ENCODE measurements at places on chromosomes 12 and 14.

GRCh38 chr12:67709367-67709954 is 60.9 kb downstream of the DYRK2 start:
- no peak for DNase-seq

DNA sequence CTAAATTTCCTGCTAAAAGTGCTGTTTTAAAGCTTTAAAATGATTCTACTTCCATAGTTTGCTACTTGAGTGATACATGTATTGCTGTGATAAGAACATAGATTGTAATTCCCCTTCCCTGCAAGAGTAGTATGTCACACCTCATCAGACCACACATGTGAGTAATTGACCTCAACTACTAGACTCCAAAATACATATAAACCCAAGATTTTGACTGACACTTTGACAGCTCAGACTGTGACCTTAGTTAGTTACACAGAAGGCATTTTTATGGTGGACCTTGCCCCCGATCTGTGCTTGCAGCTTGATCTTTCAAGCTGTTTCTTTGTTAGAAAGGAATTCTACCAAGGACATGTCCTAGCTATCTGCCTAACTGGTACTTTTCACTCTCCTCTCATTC is 18.6 kb downstream of the APOBEC1 start:
- no peak for DNase-seq

GRCh38 chr14:54148251-54148650 is 191.6 kb upstream of the BMP4 start:
- DNase-seq: no peak

GRCh38 chr12:18158774-18159557 is 69.0 kb upstream of the RERGL start:
- DNase-seq: no peak

DNA sequence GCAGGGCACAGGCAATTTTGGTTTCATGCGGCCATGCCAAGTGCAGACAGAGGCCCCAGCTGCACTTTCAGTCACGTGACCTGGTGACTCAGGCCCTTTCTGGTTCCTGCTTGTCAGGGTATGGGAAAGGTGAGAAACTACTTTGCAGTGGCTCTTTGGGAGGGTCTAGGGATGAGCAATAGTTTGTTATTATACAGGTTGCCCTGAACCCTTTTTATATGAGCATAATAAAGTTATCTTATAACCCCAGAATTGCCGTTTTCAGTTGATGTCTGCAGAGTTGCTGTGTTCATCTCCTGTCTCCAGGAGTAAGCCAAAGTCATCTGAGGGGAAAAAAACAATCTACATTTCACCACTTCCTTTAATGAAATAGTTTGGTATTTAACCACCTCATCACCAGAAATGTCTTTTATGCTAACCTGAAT is 30.9 kb upstream of the EMP1 start:
- no peak for DNase-seq

DNA sequence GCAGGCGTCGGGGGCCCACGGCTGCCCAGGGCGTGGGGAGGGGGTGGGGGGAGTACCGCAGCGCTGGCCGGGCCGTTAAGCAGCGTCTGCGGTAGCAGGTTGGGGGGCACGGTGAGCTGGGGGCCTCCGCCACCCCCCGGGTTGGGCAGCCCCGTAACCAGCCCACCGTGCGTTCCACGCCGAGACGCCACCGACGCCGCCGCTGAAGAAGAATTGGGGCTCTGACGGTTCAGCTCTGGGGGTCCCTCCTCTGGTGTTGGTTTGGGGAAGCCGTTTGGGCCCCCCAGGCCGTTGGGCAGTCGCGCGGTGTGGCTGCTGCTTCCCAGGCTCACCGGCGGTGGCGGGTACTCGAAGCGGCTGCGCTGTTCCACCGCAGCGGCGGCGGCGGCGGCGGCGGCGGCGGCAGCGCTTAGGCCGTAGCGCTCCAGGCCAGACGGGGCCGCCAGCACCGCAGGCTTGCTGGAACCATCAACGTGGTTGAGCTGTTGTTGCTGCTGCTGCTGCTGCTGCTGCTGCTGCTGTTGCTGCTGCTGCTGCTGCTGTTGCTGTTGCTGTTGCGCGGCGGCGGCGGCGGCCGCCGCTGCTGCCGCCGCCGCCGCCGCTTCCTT is 1.5 kb downstream of the IRF2BPL start:
- no peak for DNase-seq

- peak; percentile 21 for DNase-seq
Measured at GRCh38 chr12:115074617-115075016, 390.6 kb upstream of the TBX3 start.

DNA sequence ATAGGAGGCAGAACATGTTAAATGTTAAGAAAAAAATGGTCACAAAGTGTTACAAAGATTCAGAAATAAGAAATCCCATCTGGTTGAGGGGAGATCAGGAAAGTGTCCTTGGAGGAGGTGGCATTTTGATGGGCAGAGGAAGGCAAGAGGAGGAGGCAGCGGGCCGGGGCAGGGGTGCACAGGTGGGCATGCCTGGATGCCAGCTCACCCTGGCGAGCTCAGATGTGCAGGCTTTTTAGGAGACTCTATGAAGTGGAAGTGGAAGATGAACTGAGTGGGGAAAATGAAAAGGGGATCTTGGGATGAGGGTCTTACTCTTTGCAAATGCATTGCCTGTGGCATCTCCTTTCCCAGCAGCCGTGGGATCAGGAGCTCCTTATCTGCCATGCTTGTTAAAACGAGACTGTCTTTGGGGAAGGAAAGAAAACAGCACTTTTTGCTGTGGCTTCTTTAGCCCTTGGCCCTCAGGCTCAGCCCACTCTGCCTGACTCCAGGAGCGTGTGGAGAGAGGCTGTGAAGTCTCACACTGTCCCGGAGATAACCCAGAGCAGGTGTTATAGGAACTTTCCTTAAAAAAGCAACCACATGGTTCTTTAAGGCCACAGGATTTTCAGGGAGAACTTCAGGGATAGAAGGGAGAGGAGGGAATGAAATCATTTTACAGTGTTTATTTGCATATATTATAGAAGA is 62.6 kb downstream of the ELK3 start:
- DNase-seq: no peak

GRCh38 chr14:35220920-35221319 is 71.3 kb upstream of the PSMA6 start:
- DNase-seq: no peak

DNA sequence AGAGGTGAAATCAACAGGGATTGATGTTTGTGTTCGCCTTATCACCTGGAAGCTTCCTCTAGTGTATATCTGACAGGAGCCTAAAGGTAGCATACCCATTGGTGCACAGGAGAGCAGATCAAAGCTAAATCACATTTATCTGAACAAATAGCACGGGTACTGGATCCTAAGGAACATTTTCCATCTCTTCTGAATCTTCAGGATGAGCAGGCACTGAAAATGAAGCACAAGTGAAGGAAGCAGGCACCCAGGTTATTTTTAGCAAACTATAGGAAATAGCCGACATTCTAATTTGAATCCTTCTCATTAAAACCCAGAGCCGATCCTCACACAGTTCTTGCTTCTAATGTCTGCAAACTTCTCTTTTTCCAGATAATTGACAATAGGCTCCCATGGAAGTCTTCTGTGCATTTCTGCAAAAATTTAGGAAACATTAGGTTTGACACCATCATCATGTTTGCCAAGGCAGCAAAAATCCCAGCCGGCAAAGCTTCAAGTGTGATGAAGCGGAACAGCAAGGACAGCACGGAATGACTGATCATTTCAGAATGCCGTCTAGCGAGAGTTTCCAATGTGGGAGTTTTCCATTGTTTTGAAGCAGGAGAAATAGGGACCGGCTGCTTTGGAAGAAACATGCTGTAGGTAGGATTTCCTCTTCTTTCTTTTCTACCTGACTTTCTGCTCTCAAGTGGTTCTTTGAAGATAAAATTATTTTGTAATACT is 24.3 kb upstream of the RGS6 start:
- no peak for DNase-seq

- no peak for DNase-seq
Measured at GRCh38 chr12:12447837-12448236, 91.0 kb downstream of the BORCS5 start.

GRCh38 chr12:51844854-51845253 is 3.7 kb downstream of the FIGNL2 start:
- no peak for DNase-seq

DNA sequence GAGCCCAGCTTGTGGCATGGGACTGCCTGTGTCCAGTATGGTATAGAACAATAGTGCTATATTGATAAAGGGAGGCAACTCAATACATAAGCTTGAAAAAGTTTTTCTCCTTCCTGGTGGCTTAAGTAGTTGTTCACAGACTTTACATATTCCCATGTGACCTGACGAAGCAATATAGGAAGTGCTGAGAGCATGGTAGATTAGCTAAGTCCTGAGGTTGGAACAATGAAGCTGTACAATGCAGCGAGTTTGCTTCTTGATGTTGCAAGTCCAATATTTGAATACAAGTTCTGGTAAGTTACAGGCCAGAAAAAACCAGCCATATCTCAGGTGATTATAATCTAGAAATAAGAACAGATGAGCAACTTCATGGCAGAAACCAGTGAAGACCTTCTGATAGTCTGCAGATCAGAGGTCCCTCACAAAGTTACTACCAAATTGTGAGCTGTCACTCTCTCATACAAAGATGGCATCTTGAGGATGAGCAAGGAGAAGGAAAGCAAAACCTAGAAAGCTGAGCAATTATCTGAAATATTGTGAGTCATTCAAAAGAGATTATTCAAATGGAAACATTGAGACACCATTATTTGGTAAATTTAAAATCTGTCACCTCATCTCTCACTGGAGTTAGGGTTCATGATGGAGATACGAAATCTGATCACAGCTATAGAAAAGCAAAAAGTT is 72.9 kb upstream of the BTG1 start:
- DNase-seq: no peak

DNA sequence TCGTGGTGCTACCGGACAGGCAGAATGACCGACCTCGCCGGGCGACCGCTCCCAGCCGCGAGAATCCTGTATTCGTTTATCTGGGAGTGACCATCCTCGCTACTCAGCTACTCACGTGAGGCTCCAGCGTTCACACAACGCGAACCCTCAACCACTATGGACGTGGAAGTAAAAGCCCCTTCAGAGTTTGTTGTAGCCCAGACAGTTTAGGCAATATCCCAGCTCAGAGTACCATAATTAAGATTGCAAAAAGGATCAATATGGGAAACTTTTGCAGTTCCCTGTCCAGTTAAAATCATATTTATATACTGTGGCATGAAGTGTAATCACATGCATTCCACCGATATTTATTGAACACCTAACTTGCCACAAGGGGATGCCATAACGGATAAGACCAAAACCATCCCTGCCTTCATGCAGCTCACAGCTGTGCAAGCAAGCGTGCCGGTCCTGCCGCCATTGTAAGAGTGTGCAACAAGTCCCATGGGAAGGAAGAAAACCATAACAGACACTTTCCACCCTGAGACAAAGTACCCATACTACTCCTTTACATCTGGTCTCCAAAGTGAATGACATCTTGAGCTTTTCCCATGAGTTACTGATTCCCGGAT is 938 bp upstream of the MAX start:
- DNase-seq: no peak

DNA sequence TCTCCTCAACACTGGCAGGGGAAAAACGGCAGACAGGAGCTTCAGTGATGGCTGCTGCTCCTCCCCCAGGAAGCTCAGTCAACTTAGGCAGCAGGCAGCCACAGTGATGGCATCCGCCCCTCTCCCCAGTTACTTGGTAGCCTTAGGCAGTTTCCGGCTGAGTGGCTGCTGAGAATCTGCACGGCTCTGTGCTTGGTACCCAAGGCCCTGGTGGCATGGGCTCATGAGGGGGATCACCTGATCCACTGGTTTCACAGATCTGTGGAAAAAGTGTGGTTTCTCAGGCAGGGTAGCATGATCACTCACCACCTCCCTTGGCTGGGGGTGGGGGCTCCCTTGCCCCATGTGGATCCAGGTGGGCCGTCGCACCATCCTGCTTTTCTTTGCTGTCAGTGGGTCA is 244.6 kb upstream of the MDGA2 start:
- DNase-seq: no peak

- peak; percentile 42 for DNase-seq
Measured at GRCh38 chr12:51531978-51532497, 59.0 kb upstream of the SCN8A start.

DNA sequence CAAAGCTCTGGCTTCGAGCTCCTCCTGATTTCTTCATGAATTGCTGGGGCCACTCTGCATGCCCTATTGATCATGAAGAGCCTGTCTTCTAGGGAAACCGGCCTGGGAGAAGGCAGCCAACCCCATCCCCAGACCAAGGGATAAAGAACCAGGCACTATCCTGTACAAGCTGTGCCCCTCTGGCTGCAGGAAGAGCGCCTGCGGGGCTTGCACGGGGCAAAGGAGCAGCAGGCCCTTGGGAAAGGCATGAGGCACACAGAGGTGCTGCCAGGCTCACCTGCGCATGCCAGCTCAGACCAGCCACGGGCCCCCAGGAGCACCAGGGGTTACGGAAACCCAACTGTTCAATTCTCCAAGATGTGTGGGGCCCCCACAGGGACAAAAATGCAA is 2.1 kb downstream of the ITPK1 start:
- no peak for DNase-seq

GRCh38 chr12:3228552-3228951 is 151.4 kb downstream of the TSPAN9 start:
- no peak for DNase-seq

DNA sequence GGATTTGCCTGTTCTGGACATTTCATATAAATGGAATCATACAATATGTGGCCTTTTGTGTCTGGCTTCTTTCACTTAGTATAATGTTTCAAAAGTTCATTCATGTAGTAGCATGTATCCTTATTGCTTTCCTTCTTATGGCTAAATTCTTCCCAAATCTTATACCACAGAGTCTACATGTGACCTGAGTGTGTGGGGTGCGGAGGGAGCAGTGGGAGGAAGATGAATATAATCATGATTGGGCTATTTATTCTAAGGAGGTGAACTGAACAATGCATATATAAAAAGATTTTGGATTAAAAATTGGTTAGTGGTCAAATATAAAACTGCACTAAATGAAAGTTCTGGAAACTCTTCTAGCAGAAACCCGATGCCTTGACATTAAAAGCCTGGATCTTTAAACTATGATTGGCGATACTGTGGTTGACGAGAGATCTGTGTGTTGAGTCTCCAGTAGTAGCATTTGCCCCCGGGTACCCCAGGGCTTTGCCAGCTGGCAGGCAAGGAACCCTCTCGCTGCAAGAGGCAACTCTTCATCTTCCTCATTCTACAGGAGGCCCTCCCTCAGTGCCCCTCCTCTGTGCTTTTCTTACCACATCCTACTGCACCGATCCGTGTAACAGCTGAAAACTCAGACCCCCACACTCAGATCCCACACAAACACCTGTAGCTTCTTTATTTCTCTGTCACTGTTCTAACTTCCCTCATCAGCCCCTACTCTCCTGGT is 2.6 kb downstream of the CYP46A1 start:
- DNase-seq: no peak

GRCh38 chr12:105256011-105256410 is 20.0 kb upstream of the APPL2 start:
- no peak for DNase-seq

- no peak for DNase-seq
Measured at GRCh38 chr14:99191395-99192027, 80.5 kb downstream of the BCL11B start.

- DNase-seq: no peak
Measured at GRCh38 chr12:90833228-90833627, 121.7 kb downstream of the CCER1 start.

- no peak for DNase-seq
Measured at GRCh38 chr14:94381149-94382030, 7.0 kb downstream of the SERPINA1 start.

GRCh38 chr14:82533351-82533750 is 999.7 kb upstream of the SEL1L start:
- no peak for DNase-seq

Data from fibroblast of skin of left biceps (primary cell).